ENCODE measurements at places on chromosomes 1 and 21.

GRCh38 chr1:27559466-27560030 is 44.4 kb downstream of the AHDC1 start:
- peak; percentile 67 for DNase-seq

DNA sequence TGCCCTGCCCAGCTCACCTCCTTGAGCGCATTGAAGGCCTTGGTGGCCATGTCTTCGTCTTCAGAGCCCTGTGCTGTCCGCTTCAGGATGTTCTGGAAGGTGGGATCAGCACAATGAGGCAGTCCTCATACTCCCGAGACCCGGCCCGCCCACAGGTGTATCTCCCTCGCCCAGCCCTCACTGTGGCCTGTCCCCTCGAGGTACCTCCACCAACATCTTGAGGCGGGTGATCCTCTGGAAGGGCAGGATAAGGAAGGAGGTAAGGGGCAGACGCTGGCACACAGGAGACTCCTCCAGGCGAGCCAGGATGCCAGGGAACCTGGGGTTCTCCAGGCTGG is 7.1 kb downstream of the ARHGEF19 start:
- no peak for DNase-seq

- DNase-seq: no peak
Observed at GRCh38 chr1:80305466-80305865, 1298.9 kb upstream of the ADGRL4 start.

DNA sequence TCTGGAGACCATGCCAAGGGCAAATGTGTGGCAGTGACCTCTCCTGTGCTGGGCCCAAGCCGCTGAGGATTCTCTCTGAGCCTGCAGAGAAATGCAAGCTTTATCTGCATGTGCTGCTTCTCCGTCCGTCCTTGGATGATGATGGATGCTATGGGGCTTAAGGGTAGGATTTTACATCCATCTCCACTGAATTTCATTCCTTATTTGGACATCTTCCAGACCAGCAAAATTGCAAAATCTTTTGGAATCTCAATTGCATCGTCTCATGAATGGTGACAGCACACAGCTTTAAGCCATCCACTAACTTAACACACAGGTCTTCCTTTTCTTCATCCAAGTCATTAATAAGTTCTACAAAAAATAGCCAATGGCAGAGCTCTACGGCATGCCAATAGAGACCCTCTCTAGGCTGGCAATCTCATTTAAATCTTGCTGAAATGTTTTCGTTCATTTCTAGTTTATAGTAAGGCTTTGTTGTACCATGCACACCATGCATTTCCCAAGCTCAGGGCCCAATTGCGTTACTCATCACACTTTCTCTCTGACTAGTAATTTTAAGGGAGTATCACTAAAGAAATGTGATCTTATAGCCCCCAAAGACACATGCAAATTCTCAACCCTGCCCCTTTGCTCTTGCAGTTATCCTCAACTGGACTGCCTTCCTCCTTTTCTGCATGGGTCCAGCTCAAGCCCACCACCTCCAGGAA is 11.1 kb downstream of the BATF3 start:
- no peak for DNase-seq

DNA sequence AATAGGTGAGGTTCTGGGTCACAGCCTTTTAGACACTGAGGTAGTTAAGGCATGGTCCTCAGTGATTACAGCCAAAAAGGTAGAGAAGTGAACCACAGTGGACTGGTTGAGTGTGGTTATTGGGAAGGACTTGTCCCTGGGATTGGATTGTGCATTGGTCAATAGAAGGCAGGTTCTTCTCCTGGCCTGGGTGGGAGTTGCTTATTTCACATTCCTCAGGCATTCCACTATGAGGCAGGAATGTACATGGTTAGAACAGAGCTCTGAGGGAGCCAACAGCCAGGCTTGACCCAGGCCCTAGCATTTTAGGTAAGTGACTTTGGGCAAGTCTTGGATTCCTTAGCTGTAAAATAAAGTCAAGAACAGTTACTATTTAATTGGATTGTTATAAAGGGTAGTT is 97.9 kb upstream of the MARK1 start:
- DNase-seq: no peak
